Vagina (tissue), 2 donors: ENCODE measurements at places on chromosomes 12 and 14. TPM values are rescaled to one million over a fixed set of nuclear protein-coding genes. Genes with fewer than 3 reads are reported as not detected.

DNA sequence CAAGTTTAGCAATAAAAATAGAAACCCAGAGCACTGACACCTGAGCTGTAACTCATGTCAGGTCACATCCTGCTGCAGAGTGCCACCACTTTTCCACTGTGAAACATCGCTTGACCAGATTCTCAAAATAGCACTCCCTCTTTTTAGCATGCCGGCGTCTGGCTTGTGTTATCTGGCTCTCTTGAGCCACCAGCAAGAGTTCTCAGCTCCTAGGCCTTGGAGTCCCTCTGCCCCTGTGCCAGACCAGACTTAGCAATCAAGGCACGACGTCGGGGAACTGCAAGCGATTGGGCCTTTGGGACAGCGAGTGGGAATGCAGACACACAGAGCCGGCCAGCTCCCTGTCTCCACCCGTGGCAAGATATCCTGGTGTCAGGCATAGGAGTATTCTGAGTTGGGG, 52.5 kb downstream of the SPIC start:
- no peak overlapping the region for H3K4me3 ChIP-seq
- H3K27me3 ChIP-seq: no peaks in the 10 kb centered on the region
- DNase-seq: no peak
- H3K27ac ChIP-seq: no peak overlapping the region
- H3K36me3 ChIP-seq: no peaks in the 10 kb centered on the region

Gene TMCC3
- total RNA-seq: 11.5 TPM

- H3K27ac ChIP-seq: no peak overlapping the region
- no peaks in the 10 kb centered on the region for H3K4me1 ChIP-seq
- H3K36me3 ChIP-seq: no peaks in the 10 kb centered on the region
- H3K27me3 ChIP-seq: no peaks in the 10 kb centered on the region
Observed at GRCh38 chr12:108447168-108447832, 67.8 kb upstream of the FICD start.

DNA sequence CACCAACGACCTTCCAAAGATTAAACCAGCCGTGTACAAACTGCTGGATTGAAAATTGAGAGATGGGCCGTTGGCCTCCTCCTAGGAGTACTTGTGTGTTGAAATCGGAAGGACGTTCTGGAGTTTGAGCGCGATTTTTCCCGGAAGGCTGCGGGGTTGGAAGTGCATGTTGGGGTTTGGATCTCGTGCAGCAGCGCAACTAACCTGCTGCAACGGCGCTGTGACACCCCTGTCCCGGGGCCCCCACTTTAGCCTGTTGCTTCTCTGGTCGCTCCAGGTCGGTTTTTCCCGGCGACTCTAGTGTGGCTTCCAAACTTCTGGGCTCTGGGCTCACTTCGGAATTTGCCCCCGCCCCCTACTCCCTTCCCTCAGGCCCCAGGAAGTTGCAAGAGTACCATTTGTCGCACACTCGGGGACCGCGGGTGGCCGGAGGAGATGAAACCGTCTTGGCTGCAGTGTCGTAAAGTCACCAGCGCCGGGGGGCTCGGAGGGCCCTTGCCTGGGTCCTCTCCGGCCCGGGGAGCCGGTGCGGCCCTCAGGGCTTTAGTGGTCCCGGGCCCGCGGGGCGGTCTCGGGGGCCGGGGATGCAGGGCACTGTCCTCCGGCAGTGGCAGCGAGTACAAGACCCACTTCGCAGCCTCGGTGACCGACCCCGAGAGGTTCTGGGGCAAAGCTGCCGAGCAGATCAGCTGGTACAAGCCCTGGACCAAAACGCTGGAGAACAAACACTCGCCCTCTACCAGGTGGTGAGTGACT, at the start of gene ACSS3:
Gene ACSS3, plus strand, starts transcription at position 394 of the 756 bp plus-strand sequence. Its CDS starts 42 bp downstream, at position 436.
- H3K4me1 ChIP-seq: peaks cover 18% of the 10 kb centered on the region
- no peaks in the 10 kb centered on the region for H3K27me3 ChIP-seq
- peak within 1 kb of the TSS; percentile 62 for H3K4me3 ChIP-seq
- no peak for DNase-seq

DNA sequence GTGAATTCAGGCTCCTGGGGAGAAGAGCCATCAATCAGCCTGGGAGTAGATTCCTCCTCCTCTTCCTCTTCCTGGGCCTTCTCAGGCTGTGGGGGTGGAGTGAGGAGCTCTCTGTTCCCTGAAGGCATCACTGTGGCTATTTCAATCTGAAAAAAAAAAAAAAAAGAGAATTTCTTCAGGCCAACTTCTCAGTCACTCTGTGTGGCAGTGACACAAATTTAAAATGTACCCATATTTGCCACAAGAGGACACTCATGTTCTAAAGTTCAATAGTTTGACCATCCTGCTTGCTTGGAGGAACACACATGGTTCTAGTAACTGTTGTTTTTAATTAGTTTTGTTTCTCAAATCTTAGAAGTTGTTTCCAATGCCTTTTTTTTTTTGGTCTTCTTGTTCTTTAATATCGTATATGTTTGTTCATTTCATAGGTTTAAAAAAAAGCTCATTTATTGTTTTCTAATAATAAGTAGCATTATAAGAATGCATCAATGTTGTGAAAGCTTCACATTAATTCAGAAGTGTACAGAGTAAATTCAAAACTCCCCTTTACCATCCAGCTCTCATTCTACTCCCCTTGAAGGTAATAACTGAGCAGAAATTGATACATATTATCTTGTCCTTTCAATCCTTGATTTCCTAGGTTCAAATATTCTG, 23.3 kb upstream of the CCER1 start:
- peak overlapping the region; percentile 14 for H3K27ac ChIP-seq
- no peaks in the 10 kb centered on the region for H3K27me3 ChIP-seq
- DNase-seq: no peak
- no peaks in the 10 kb centered on the region for H3K4me1 ChIP-seq

DNA sequence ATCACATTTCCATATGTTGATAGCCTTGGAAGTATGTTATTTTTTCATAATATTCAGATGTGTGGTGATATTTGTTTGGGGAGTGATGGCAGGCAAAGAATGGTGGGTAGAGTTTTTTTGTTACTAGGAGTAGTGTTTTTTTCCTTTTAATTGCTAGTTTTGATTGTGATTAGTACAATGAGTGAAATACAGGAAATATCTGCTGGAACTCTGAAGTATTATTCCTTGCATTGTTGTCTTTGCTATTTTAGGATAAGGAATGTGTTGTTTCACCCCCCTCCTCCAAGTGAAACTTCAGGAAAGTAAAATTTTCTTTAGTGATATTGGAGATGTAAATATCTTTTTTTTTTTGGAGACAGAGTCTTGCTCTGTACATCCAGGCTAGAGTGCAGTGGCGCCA, 105.4 kb downstream of the DIP2B start:
- no peaks in the 10 kb centered on the region for H3K36me3 ChIP-seq
- H3K27me3 ChIP-seq: no peaks in the 10 kb centered on the region
- no peak for DNase-seq
- peaks cover 35% of the 10 kb centered on the region for H3K4me1 ChIP-seq
- no peak overlapping the region for H3K4me3 ChIP-seq
- no peak overlapping the region for H3K27ac ChIP-seq

DNA sequence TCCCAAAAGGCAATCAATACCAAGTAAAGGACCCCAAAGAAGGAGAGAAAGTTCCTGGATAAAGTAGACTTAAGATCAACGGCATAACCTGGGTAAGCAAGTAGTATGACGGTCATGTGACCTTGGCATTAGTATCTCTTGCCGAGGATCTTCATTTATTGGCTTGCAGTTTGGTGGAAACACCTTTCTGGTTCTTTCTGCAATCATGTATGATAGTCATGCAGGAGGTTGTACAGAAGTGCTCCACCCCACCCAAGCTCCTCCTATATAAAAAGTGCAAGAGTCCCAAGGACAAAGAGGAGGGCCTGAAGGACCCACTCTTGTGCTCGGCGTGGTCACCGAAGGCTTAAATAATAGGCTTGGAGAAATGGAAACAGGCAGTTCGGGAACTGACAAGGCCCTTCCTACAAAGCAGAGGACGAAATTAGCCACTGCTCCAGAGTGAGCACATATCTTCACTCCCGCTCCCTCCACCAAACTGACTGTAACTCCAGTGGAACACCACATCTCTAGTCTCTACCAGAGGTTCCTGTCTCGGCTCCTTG, 750 bp downstream of the CS start:
- no peaks in the 10 kb centered on the region for H3K27me3 ChIP-seq
- DNase-seq: no peak
- no peaks in the 10 kb centered on the region for H3K36me3 ChIP-seq
- peak overlapping the region; percentile 84 for H3K27ac ChIP-seq

Gene NID2
- 20.1 TPM for total RNA-seq

DNA sequence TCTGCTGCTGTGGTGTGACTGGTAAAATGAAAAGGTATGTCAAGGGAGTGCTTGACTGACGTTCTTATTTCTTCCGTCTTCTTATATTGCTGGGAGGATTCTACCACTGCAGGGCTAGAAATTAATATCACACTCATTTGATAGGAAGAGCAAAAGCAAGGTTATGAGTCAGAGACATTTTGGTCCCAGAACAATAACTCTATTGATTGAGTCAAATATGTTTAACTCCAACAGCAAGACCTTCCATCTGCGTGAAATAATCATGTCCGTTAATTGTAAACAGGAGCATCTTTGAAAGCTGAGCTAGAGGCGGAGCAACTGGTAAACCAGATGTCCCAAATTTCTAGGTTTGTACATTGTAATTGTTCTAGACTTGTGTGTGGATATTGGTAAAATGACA, 1293.6 kb downstream of the AACS start:
- no peaks in the 10 kb centered on the region for H3K36me3 ChIP-seq
- H3K27ac ChIP-seq: no peak overlapping the region
- H3K27me3 ChIP-seq: no peaks in the 10 kb centered on the region
- H3K4me1 ChIP-seq: no peaks in the 10 kb centered on the region
- H3K4me3 ChIP-seq: no peak overlapping the region
- DNase-seq: no peak

DNA sequence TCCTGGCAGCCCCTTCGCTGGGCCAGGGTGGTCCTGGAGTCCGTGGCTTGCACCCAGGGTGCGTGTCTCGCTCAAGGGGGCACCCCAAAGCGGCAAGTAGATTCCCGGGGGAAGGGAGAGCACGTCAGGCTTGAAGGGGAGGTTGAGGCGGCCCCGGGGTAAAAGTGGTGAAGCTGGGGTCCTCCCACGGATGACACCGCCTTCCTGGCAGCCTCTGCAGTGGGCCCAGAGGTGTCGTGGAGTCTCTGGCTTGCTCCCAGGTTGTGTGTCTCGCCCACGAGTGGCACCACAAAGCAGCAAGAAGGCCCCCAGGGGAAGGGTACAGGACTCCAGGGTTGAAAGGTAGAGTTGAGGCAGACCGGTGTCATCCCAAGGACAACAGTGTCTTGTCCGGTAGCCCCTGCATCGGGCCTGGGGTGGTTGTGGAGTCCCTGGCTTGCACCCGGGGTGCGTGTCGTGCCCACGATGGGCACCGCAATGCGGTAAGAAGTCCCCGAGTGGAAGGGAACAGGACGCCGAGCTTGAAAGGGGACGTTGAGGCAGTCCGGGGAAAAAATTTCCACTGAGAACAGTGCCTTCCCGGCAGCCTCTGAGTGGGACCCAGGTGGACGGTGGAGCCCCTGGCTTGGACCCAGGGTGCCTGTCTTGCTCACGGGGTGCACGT, 158.0 kb upstream of the ALG10B start:
- DNase-seq: peak; percentile 81
- H3K27me3 ChIP-seq: no peaks in the 10 kb centered on the region
- H3K4me3 ChIP-seq: no peak overlapping the region
- no peaks in the 10 kb centered on the region for H3K4me1 ChIP-seq
- no peak overlapping the region for H3K27ac ChIP-seq
- H3K36me3 ChIP-seq: no peaks in the 10 kb centered on the region

DNA sequence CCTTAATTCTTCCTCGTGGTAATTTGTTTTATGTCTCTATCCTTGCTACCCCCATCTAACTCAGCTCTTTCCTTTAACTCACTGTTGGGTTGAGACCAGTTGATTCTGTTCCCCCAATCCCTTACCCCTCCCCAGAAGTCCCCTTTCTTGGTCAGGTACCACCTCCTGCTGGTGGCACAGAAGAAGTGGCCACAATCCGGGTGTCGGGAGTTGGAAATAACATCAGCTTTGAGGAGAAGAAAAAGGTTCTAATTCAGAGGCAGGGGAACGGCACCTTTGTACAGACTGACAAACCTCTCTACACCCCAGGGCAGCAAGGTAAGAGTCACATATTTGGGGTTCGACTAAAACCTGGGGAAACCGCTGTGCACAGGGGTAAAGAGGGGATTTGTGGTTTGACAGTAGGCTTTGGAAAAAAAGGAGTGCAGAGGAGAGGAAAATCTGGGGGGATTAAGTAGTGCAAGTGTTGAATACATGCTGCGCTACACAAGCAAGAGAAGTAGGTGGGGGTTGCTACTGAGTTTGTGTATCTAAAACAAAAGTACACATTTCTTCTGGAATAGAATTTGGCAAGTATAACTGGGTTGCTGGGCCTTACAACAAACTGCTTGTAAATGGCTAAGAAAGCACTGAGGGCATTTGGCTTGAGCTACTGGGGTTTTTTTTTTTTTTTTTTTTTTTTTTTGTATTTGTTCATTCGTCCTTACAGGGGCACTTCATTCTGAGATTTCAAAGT, 1.3 kb downstream of the A2ML1 start:
- H3K4me1 ChIP-seq: no peaks in the 10 kb centered on the region
- H3K27me3 ChIP-seq: no peaks in the 10 kb centered on the region
- DNase-seq: peak; percentile 79

DNA sequence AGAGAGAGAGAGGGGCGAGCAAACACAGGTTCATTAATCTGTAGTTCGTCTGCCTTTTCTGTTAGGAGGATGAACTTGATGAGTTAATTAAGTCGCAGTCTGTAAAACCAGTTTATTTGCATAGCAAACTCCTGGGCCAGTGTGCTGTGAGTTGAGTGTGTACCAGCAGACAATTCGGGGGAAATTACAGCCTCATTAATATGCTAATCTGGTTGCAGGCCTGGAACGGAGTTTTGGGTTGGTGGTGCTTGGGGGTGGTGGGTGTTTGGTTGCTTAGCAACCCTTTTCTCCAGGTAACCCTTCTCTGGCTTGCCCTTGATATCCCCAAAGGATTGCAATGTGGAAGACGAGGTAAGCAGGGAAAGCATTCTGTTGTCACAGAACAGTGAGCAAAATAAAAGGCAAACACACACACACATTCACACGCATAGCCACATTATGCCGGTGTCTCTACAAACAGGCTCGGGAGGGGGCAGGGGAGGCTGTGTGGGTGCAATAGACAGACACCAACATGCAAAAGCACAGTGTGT, 29.2 kb upstream of the LHX5 start:
- no peaks in the 10 kb centered on the region for H3K4me1 ChIP-seq
- no peaks in the 10 kb centered on the region for H3K27me3 ChIP-seq
- H3K27ac ChIP-seq: no peak overlapping the region
- DNase-seq: no peak
